ENCODE measurements at places on chromosomes 13 and 19.

GRCh38 chr19:4206818-4207484, 22.4 kb upstream of the EBI3 start:
- DNase-seq: no peak

DNA sequence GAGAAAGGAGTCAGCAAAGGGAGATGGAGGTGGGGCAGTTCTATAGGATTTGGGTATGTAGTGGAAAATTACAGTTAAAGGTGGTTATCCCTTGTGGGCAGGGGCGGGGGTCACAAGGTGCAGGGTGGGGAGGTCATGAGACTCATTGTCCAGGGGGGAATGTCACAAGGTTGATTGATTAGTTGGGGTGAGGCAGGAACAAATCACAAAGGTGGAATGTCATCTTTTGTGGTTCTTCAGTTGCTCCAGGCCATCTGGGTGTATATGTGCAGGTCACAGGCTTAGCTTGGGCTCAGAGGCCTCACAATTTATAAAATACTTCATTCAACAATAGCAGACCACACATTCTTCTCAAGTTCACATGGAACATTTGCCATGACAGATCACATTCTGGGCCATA, 109.6 kb downstream of the ATP11A start:
- DNase-seq: no peak

DNA sequence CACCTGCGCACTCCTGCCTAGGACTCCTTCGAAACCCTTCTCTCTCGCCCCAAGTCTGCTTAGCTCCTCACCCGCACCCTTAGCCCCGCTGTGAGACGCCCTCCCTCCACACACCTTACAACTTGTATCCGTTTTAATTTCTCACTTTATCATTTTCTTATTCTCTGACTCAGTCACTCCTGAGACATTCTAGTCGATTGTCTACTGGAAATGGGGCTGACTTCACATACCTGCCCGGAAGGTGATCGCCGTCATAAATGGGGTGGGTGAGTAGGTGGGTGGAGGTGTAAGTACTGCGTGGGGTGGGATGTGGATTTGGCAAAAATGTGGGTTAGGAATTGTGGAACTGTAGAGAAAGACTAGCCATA, 714 bp downstream of the NDFIP2 start:
- no peak for DNase-seq

DNA sequence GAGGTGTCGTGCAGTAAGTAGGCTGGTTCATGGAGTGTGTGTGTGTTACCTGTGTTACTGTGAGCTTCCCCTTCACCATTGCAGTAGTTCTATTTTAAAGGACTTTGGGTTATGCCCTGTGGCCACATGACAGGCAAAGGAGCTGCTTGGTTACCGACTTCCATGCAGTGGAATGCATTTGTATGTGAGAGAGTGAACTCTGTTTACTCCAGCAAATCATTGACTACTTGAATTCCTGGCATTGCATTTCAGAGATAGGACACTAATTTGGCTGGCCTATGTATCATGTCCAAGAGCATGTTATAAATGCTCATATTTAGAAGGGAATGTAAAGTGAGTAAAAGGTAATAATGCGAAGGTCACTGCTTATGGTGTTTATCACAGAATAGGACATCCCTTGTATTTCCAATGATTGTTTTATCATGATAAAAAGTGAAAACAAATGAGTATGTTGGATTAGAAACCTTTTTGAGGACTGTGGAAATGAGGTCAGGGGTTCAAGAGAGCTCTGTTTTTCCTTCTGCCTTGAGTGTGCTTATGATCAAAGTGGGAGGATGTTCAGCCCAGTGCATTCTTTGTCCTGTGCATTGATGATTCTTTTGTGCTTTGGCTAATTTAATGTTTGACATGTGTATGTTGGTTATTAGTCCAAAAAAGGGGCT, 156.5 kb downstream of the LMO7 start:
- DNase-seq: no peak

- no peak for DNase-seq
These were observed 7.1 kb downstream of the EEF2 start for GRCh38 chr19:3978145-3978544.

DNA sequence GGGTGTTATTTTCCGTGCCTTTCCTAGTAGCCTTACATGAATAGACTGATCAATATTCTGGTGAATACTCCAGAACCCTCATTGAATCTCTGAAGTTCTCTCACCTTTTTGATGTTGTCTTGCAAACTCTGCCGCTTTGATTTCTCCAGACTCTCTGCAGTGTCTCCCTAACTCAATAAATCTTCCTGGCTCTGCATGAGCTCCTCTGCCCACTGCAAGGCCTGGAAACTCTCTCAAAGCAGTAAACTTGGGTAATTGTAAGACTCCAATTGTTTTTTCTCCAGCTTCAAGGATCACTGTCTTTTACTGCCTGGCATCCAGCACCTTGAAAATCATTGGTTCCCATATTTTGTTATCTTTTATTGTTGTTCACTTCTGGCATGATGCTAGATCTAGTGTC, 198.4 kb downstream of the GPC5 start:
- DNase-seq: no peak

DNA sequence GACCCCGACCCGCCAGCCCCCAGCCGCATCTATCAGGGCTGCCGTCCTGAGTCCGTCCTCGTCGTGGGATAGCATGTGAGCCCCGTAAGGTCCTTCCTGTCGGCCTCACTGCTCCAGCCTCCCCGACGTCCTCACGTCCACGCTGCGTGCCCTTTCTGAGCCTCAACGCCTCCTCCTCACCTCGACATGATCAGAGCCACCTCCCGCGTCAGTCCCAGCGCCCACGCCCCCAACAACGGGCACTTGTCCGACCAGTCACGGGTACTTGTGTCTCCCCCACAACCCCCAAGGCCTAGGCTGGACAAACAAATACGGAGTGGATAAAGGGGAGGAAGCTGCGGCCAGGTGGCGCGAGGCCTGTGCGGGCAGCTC, 665 bp downstream of the ZNF497 start:
- DNase-seq: peak; percentile 69

DNA sequence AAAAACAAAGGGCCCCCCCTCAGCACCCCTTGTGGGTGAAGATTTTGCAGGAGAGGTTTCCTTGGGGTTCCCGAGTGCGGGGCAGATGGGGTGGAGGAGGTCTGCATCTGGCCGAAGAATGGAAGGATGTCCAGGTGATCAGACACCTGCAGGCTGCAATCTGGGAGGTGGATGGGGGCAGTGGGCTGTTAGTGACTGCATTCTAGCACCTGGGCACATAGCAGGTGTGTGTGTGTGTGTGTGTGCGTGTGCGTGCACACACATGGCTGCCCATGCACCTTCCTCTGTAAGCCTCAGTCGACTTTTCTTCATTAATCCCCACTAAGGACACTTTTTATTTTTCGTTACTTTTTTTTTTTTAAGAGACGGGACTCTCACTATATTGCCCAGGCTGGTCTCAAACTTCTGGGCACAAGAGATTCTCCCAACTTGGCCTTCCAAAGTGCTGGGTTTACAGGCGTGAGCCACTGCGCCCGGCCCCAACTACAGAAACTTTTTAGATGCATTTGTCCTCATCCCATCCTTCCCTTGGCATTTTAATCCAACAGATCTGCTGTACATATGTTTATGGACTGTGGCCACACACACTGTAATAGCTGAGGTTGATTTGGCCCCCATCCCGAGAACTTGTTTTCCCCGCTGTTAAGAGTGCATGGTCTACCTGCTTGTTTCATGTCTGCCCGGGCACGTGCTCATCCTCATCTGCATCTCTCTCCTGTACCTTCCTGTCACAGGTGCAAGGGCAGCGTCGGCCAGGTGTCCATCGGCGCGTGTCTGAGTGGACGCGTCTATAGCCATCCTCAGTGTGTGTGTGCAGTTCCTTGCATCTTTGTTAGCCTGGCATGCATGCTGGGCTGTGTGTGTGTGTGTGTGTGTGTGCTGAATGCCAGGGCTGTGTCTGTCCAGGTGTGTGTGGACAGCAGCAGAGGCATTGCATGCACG, 731 bp downstream of the MAG start:
- no peak for DNase-seq

GRCh38 chr13:102983496-102983895, 82.7 kb downstream of the SLC10A2 start:
- no peak for DNase-seq

All from activated naive CD8-positive, alpha-beta T cell treated with anti-CD3 and anti-CD28 coated beads, Interleukin-2, amount 10 ng/mL, durations not matched to agents 7 days and 5 days (primary cell).